ENCODE measurements at places on chromosomes 2 and 18.

DNA sequence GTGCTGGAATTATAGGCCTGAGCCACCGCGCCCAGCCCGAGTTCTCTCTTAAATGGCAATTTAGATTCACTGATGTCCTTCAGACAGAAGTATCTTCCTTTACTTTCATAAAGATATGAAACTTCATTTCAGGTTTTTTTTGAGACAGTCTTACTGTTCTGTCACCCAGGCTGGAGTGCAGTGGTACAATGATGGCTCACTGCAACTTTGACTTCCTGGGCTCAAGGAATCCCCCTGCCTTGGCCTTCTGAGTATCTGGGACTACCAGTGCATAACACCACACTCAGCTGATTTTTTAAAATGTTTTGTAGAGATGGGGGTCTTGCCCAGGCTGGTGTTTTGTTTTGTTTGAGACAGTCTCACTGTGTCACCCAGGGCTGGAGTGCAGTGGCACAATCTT, 13.2 kb downstream of the ITGB1BP1 start:
- DNase-seq, result no peak

DNA sequence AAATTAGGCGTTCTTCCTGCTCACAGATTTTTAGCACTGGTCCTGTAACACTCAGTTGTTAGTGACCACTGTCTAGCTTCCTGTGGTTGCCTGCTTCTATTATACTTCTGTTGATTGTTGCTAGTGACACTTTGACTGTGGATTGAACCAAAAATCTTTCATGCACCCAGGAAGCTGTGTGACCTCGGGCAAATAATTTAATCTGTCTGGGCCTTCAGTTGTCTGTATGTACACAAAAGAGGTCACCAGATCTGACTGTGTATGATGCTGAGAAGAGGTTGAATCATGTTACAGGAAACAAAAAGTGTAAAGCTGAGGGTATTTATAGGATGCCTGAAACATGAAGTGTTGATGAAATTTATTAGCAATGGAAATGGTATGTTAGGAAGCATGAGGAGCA, 12.7 kb downstream of the ICOS start:
- DNase-seq, result no peak

- no peak for DNase-seq
Observed at GRCh38 chr2:160371251-160372009, 122.2 kb downstream of the RBMS1 start.

DNA sequence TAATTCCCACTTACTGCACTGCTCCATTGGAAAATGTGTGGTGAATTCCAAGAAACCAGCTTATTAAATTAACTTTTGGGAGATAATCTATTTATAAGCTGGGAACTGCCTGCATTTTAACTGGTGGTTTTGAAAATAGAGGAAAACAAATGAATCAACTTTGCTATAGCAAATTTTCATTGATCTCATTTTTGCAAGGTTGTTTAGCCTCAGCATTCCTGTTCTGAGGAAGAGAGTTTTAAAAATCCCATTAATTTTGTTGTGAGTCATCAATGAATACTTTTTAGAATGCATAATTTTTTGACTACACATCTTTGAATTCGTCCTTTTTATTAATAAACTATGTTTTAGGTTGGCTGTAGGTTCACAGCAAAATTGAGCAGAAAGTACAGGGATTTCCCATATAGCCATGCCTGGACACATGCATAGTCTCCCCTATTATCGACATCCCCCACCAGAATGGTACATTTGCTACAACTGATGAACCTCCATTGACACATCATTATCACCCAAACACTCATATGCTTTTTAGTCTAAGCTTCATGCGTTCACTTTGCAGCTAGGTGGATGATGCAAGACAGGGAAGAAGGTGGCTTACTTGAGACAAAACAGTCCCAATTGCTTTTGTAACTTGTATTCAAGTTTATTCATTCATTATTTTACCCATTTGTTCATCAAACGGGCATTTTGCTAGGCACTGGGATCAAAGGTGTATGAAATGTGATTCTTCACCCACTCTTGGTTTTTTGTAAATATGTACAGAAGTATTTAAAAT, 106.9 kb downstream of the ZNF521 start:
- no peak for DNase-seq

- DNase-seq, result no peak
Observed at GRCh38 chr2:206379886-206380285, 63.4 kb upstream of the ADAM23 start.

DNA sequence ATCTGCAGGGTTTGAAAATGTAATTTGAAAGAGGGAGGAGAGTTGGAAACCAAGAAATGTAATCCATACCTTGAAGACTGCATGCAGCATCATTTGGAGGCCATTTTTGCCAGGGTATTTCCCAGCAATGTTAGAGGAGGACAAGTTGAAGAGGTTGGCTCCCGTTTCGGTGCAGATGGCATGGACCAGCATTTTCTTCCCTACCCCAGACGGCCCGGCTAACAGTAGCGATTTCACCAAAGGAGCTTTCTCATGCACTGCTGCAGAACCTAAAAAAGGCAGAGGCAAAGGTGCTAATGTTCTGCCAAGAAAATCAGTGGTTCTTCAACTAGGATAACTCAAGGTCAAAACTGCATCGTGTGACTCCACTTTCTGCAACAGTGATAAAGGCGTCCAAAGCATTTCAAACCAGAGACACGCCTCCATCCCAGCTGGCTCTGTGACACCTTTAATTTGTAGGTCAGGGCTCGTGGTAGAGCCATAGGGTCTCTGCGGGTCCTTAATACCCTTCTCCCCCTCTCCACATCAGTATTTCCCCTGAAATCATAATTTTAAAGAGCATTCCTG, 99.6 kb upstream of the ASB18 start:
- no peak for DNase-seq

DNA sequence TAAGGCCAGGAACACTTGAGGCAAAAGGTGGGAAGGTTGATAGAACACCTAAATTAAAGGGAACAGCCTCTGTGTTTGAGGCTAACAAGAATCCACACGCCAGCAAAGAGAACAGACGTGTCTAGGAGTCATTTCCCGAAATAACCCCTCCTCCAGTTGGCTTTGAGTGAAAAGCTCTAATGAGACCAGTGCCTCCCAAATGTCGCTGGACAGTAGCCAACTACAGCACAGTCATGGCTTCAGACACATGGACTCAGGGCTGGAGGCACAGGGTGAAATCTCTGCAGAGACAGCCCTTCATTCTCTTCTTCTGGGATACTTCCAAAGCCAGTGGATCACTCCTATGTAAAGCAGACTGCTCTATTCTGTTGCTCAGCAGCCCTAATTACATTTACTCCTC, 49.6 kb downstream of the SOWAHC start:
- no peak for DNase-seq

DNA sequence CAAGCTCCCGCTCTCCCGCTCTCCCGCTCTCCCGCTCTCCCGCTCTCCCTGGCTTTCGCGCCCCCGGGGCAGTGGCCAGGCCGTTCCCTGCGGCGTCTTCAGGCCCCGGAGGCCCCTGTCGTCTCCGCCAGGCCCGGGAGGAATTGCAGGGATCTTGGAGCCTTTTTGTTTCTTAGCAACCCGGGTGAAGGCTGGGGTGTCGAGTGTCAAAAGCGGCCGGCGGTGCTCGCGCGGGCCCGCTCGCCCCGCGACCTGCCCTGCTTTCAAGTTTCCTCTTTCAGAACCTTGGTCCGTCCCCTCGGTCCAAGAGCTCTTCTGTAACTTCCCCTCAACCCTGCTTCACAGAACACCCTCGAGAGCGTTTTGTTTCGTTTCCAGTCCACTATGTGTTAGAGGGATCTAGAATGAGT, 1.4 kb downstream of the RNF138 start:
- peak; percentile 32 for DNase-seq

All from LoVo (cell line).